ENCODE measurements at places on chromosomes 16 and 17.

DNA sequence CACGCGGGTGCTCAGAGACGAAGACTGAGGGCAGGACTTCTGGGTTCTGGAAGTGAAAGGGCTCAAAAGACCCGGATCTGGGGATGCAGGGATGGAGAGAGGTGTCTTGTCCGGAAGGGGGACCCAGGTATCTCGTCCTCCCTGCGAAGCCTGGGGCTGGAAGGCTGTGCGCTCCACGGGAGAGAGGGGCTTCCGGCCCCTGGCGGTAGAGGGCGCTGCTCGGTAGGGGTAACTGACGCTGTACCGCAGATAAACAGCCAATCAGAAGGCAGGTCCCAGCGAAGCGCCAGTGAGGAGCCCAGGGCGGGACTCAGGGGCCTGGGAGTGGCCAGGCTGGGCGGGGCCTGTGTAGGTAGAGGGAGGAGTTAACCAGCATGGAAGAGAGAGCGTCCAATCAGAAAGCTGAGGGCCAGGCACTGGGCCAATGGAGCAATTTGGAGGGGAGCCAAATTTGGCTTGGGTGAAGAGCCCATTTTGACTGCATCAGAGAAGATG, 804 bp downstream of the TGFB1I1 start:
- peak; percentile 96 for DNase-seq

- DNase-seq: no peak
These were observed 32.2 kb downstream of the DHX38 start for GRCh38 chr16:72125635-72126428.

DNA sequence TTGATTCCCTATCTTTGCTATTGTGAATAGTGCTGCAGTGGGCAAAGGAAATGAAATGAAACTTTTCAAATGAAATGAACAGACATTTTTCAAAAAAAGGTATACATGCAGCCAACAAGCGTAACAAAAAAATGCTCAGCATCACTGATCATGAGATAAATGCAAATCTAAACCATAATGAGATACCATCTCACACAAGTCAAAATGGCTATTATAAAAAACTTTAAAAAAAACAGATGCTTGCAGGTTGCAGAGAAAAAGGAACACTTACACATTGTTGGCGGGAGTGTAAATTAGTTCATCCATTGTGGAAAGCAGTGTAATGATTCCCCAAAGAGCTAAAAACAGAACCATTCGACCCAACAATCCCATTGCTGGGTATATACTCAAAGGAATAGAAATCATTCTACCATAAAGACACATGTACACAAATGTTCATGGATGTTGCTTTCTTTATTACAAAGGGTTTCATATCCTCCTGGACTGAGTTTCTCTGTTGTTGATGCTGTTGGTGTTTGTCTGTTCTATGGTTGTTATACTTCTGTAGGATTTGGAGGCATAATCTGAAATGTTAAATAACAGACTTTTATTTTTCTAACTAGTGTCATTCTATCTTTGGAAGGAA, 99.3 kb upstream of the SOX9 start:
- DNase-seq: no peak

GRCh38 chr17:19239544-19239943, 2.4 kb downstream of the EPN2 start:
- DNase-seq: no peak

DNA sequence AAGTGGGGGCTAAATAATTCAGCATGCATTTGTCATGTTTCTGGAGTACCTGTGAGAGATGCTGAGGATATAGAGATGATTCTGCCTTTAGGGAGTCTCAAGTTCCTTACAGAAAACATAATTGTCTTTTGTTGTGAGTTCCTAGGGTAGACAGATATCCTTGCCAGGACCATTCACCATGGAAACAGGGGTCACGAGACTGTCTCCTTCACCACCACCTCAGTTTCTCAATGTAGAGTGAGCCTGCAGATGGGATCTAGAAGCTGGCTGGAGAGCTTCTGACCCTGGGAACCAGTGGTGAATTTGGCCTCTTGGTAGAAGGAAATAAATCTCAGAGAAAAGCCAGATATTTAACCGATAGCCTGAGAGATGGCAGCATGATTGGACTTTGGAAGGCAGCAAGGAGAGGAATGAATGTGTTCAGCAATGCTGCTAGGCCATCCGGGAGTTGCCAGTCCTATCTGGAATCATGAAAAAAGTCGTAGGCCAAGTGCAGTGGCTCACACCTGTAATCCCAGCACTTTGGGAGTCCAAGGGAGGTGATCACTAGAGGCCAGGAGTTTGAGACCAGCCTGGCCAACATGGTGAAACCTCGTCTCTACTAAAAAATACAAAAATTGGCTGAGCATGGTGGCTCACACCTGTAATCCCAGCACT, 7.4 kb upstream of the HDAC5 start:
- DNase-seq: no peak

DNA sequence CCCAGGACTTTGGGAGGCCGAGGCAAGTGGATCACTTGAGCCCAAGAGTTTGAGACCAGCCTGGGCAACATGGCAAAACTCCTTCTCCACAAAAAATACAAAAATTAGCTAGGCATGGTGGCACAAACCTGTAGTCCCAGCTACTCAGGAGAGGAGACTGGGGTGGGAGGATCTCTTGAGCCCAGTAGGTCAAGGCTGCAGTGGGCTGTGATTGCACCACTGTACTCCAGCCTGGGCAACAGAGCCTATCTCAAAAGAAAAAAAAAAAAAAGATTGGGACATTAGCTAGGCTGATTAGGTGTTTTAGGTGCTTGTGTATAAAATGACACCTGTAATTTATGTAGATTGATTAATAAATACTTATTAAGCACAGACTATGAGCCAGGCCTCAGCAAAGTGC, 10.1 kb downstream of the GFOD2 start:
- DNase-seq: no peak

- DNase-seq: no peak
These were observed 5.9 kb upstream of the CCDC57 start for GRCh38 chr17:82218349-82219075.

DNA sequence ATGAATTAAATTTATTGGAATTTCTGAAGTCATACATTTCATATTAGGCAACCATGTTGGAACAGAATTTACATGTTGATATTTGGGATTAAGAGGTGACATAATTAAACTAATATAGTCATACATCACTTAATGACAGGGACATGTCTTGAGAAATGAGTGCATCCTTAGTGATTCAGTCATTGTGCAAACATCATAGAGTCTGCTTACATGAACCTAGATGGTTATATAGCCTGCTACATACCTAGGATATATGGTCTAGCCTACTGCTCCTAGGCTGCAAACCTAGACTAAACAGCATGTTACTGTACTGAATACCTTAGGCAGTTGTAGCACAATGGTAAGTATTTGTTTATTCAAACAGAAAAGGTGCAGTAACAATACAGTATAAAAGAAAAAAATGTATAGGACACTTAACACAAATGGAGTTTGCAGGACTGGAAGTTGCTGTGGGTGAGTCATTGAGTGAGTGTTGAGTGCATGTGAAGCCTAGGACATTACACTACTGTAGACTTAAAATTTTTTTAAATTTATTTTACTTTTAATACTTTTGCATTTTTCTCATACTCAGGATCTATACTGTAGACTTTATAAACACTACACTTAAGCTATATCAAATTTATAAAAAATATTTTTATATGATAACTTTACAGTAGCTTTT, 85.6 kb downstream of the OMG start:
- peak; percentile 34 for DNase-seq

GRCh38 chr16:51071326-51071725, 79.7 kb downstream of the SALL1 start:
- DNase-seq: no peak

DNA sequence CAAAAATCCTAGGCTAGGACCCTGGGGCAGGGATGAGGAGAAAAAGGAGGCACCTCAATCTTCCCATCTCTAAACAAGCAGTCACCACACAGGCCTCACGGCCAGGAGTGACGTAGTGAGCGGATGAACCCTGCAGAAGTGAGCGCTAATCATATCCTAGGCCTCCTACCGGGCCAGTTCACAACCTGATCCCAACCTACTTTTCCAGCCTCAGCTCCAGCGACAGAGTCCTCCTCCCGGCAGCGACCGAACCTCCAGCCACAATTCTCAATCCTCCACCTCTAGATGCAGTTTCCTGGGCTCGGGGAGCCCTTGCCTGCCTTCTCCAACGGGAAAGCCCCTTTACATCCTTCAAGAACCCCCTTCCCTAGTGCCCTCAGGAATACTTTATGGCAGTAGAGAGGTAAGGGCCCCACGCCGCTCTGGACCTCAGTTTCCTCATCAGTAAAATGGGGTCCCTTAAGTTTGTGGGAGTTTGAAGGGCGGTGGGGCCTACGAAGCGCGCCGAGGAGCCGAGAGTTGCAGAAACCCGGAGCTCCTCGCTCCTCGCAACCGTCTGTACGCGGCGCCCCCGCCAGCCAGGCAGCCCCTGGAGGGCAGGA, 1.4 kb downstream of the ZNF668 start:
- DNase-seq: peak; percentile 78

DNA sequence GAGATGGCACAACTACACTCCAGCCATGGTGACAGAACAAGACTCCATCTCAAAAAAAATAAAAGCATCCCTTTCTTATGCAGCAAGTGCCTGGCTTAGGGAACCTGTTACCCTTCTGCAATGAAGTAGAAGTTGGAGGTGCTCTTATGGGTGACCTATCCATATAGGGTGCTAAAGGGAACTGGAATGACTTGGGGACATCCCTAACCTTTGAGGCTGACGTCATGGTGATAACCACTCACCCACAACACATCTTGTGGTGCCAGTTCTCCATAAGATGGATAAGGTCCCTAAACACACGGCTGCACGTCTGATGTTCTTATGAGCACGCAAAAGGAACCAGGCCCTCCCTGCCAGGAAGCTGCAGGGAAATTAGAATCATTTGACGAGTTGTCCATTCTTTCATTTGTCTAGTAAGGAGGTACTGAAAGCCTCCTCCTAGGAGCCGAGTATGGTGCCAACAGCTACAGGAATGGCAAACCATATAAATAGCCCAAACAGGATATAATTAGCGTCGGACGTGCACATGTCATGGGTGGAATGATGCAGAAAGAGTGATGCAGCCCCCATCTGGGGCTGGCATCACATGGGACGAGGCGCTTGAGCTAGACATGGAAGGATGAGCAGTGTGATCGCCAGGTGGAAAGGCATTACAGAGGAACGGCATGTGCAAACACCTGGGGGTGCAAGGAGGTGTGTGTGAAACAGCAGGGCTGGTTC, 52.5 kb downstream of the ARHGAP27 start:
- DNase-seq: no peak

GRCh38 chr17:37764383-37764782, 19.5 kb upstream of the HNF1B start:
- DNase-seq: no peak

GRCh38 chr16:85293904-85294642, 181.8 kb upstream of the CIBAR2 start:
- DNase-seq: no peak

GRCh38 chr16:57500578-57501111, 14.4 kb upstream of the DOK4 start:
- no peak for DNase-seq

DNA sequence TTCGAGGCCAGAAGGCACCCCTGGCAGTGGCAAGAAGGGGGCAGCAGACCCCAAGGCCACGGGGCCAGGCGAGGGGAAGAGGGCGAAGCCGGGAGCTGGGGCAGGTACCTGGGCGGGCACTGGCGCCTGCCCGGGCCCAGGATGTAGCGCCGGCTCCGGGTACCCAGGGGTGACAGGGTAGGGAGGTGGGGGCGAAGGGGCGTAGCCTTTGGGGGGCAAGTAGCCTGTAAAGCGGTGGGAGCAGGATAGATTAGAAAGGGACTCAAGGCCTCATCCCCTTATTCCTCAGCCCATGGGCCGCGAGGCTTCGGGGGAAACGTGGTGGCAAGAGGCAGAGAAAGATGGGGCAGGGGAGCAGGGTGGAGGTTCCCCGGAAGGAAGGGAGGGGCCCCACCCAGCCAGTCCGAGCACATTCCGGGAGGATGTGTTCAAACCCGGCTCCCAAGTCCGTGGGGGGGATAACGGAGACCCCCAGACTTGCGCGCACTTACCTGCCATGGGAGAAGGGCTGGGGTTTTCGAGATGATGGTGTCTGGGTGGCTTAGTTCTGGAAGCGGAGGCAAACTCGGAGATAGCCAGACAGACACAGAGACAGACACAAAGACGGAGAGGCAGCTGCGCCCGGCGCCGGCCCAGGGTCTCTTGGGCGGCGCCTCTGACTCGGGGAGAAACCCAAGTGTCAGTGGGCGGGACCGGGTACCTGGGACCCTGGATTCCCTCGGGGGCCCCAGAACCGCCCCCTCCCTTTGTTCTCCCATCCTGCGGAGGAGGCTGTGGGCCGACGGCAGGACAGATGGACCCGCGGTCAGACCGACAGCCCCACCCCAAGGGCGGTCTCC, 493 bp downstream of the PLSCR3 start:
- DNase-seq: no peak

DNA sequence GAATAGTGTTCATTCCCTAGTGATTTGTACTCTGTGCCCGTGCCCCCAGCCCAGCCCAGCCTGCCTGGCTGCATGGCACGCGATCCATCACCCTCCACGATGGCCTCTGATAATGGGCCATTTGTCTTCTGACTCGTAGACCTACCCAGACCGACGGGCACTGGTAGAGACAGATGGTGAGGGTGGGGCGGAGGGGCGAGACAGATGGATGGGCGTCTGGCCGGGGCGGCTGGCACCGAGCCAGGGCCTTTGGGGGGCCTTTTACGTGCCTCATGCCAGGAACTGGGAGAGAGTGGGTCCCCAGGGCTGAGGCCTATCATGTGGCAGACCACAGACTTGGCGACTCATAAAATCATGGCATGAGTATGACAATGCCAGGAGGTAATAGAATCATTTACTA, 25.4 kb downstream of the CRHR1 start:
- no peak for DNase-seq

DNA sequence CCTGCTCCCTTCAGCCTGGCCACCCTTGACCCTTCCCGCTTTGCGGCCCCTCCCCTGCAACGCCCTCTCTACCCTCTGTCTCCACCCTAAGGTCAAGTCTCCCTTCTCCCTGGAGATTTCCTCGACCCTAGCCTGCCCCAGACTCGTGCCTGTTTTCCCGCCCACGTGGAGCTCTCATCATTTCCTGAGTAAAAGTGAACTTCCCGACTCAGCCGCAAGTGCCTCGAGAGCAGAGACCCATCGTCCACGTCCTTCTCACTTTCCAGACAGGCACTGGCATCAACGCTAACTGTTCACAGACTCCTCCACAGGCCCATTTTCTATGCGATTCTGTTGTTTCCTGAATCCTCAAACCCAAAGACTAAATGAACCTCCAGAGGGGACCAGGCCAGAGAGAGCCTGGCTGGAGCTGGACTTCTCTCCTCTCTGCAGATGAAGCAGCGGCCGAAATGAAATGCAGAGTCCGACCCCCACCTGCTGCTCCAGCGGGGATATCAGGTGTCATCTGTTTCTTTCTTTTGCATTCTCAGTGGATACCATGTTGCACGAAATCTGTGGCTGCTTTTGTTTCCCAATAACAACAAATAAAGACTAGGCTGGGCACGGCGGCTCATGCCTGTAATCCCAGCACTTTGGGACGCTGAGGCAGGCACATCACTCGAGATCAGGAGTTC, 52.5 kb downstream of the RTN4RL1 start:
- no peak for DNase-seq
